ENCODE measurements at places on chromosomes 1 and 21.

GRCh38 chr1:153506831-153507413 is 28.9 kb downstream of the S100A6 start:
- DNase-seq = no peak

GRCh38 chr21:35232545-35233176 is 183.6 kb upstream of the RUNX1 start:
- DNase-seq = no peak

DNA sequence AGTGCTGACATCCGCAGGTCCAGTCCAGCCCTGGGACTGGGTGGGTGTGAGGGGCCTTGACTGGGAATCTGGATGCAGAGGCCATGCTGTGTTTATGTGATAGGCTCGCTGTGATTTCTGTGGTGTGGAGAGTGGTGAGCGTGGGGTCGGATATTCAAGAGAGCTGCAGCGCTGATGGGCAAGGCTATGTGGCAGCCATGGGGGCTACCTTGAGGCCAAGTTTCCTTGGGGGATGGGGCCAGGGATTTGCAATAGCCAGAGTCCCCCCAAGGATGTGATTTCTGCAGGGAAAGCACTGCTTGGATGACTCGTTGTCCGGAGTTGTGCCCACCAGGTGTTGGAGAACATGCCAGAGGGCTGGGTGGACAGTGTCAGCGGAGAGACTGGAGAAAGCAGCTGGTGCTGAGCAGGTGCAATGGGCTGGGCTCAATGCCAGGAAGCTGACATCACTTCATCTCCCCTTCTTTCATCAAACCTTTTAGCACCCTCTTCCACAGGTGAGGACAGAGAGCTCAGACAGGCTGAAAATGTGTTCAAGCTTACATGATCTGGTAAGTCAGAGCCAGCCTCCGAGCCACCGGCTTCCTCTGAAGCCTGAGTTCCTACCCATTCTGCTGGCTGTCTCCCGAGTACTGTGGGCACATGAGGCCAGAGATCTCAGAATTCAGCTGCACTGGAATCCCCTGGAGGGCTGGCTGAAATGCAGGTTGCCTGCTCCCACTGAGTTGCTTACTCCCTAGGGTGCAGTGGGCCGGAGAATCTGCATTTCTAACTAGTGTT is 132.9 kb downstream of the RHOU start:
- no peak for DNase-seq

DNA sequence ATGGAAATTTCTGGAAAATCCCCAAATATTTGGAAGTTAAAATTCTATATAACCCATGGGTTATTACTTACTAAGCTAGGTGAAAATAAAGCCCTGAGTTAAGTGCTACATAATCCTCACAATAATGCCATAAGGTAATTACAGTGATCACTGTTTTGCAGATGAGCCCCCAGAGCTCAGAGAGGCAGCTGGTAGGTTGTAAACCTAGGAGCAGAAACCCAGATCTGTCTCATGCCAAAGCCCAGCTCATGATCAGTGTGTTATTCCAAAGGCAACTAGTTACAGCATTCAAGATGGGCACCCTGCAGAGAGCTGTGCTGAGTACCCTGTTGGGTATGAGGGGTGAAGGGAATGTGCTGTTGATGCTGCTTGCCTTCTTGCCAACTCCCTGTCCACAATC is 10.8 kb upstream of the MYOG start:
- no peak for DNase-seq

DNA sequence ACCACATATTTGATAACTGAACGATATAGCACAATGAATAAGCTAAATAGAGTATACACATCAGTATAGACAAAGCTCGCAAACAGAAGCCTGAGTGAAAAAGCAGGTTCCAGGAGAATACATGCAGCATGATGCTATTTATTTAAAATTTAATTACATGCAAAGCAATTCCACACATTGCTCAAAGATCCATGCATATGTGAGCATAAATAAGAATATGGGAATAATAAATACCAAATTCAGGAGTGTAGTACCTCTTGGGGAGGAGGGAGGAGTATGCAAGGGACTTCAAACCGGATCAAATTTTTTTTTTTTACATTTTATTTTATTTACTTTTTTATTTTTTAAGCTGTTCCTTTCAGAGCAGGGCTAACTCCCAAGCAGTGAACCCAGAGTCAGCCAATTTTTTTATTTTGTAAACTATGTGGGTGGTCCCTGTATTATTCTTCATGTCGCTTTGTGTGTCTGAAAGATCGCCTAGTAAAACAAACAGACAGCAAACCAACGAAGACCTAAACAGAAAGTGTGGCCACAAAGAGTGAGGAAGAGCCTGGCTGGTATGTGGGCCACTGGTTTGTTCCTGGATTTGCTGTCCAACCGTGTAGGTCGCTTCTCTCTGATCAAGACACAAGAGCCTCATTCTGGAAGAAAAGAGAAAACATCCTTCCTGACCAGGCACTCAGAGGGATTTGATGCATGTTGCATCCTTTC is 4.2 kb upstream of the SHISAL2A start:
- no peak for DNase-seq

DNA sequence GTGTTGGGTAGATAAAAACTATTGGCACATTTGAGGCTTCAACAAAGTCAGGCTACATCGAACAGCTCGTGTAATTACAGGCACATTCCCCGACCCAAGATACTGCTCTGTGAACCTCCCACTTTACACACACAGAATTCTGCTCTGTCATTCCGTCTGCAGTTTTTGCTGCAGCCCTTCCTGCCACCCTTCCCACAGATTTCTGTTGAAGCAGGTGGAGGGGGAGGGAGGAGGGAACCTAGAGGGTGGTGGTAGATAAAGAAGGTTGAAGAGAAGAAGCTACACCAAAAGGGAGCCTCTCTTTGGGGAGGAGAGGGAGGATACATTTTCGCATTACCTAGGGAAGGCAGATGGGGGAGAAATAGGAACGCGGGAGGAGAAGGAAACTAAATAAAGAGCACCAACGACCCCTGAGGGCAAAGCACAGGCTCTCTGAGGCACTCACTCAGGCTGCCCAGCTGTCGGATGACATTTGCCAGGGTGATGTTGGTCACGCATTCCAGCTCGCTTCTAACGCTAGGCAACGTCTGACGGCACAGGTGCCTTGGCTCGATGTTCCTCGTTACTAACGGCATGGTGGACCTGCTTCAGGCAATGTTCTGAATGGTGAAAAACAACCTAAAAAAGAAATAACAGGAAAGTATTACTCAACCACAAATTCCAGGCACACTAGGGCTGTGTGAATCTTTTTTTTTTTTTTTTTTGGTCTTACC is 36.0 kb downstream of the GPR3 start:
- DNase-seq = no peak

DNA sequence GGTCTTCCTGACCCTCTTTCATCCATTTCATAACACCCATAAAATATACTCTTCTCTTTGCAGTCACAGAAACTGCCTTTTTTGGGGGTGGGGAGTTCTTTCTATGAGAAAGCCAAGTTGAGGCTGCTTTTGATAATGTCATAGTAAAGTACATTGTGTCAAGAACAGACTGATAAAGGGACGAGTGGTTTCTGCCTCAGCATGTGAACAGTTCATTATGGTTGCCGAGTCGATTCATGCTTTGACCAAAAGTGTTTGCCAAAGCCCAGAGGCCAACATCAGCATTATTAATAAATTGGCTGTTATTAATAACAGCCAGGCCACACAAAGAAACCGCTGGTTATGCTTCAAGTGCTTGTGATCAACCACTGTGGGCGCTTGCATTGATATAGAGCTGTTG is 162.0 kb downstream of the HUNK start:
- no peak for DNase-seq

- DNase-seq = no peak
Observed at GRCh38 chr1:16921391-16922185, at the start of gene CROCC. CROCC (plus strand) TSS chr1:16921931; CDS start chr1:16922019, 88 bp downstream.

DNA sequence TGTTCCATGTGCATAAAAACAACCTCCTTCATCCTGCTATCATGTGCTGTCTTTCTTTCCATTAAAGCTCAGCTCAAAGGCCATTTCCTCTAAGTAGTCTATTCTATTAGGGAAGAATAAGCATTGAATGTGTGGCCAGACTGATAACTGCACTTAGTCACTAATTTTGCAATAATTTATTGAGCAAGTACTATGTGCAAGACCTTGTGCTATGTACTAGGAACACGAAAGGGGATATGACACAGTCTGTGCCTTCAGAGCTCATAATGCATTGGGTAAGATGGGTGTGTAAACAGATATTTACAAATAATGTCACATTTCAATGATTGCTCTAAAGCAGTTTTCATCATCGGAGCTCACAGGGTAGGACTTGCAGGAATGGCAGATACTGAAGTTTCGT is 54.2 kb downstream of the NMNAT2 start:
- no peak for DNase-seq

GRCh38 chr1:198756470-198756869 is 117.6 kb downstream of the PTPRC start:
- no peak for DNase-seq

DNA sequence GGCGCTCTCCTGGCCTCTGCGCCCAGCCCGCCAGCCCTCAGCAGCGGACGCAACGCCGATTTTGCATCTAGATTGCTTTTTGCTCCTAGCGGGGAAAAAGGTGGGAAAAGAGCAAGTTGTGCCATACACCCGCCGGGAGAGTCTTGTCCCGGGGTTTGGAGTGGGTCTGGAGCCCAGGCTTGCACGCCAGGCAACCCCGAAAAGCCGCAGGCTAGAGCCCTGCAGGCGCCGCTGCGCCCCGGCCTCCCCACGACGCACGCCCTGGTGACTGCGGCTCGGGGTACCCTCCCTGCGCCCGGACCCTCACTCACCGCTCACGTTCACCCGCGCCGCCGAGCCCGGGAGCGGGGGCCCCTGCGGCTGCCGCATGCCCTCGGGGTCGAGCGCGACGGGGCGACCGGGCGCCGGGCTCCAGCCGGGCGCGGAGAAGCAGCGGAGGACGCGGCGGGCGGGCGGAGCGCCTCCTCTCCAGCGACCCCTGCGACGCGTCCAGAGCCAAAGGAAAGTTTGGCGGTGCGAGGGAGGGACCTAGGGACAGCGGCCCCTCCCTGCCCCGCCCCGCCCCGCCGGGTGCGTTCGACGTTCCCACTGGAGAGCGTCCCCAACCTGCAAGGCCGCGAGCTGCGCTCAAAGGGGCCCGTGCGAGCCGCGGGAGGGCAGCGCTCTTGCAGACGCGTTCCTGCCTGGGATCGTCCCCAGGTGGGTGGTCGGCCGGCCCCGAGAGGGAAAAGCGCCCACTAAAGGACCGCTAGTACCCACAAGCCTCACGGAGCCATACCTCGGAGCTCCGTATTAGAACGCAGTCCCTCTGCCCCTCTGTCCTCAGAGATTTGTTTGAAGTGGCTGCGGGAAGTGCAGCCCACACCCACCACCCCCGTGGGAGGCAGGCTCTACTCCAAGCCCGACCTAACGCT is at the start of gene LPAR3:
TSS of gene LPAR3 (minus strand) at position 502 of the 914 bp plus-strand sequence. CDS start 27,086 bp downstream, outside the sequence.
- DNase-seq = no peak

- DNase-seq = no peak
Observed at GRCh38 chr1:177859572-177859971, 110.3 kb downstream of the SEC16B start.

DNA sequence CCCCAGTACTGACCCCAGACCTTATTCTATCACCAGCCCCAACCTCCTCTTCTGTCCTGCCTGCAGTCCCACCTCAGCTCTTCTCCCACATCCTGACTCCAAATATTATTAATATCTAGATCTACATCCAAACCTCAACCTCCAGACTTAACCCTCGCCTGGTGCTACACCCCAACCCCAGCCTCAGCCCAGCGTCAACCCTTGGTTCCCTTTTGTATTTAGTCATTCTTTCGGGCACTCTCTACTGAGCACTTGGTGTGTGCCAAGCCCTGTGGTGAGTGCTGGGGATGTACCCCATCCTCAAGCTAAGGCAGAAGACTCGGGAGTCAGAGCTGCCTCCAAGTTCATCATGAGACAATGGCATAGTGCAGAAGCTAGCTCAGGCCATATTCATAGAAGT is 1.1 kb downstream of the SHISAL2A start:
- DNase-seq = no peak

All from left renal pelvis (tissue), 4 donors.